ENCODE measurements at places on chromosomes 7 and 10.

DNA sequence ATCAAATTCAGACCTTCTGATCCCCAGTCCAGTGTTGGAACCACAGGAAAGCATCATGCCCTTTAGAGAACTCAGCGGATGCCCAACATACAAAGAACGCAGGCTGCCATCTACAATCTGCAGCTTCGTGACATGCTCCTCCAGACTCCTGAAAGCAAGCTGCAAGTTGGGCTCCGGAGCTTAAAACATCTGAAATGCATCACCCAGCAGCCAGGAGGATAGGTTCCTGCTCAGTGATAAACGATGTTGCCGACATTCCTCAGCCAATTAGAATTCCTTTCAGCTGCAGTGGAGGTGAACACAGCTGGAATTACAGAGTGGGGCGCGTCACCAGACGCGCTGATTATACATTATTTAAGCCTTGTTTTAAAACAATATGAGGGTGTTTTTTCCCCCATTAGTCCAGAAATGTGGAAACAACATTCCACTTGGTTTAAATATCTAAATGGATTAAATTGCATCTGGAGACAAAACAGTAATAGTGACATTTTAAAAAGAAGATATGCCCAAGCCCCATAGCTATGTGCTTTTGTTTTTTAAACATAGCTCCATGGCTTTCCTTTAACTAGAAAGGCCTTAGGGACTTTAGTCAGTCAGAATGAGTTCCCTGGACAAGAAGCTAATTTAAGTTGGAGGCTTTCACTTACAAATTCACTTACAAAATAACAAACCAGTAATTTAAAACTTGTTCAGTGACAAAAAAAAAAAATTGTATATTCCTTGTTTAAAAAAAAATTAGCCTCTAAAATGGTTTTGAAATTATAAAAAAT, 6.3 kb downstream of the SMURF1 start:
- peaks cover 72% of the 10 kb centered on the region for H3K4me1 ChIP-seq
- no peak overlapping the region for H3K27ac ChIP-seq
- no peak for DNase-seq
- H3K4me3 ChIP-seq = no peak overlapping the region

GRCh38 chr10:4546500-4546899, 279.5 kb upstream of the AKR1E2 start:
- H3K4me1 ChIP-seq = peaks cover 8% of the 10 kb centered on the region
- peaks cover 2% of the 10 kb centered on the region for H3K27me3 ChIP-seq
- DNase-seq = peak; percentile 66
- no peaks in the 10 kb centered on the region for H3K36me3 ChIP-seq
- no peak overlapping the region for H3K27ac ChIP-seq
- no peak overlapping the region for H3K4me3 ChIP-seq

- H3K27ac ChIP-seq = no peak within 1 kb of the TSS
- peaks cover 5% of the 10 kb centered on the region for H3K4me1 ChIP-seq
- H3K36me3 ChIP-seq = no peaks in the 10 kb centered on the region
These were observed at the start of gene VWC2 for GRCh38 chr7:49773218-49773935. Gene VWC2, plus strand, starts transcription at chr7:49773638. Its CDS starts 1,798 bp downstream, at chr7:49775436.

- DNase-seq = no peak
- no peak overlapping the region for H3K27ac ChIP-seq
- no peaks in the 10 kb centered on the region for H3K36me3 ChIP-seq
- no peaks in the 10 kb centered on the region for H3K27me3 ChIP-seq
- peaks cover 4% of the 10 kb centered on the region for H3K4me1 ChIP-seq
These were observed 70.5 kb upstream of the ABCB5 start for GRCh38 chr7:20545016-20545415.

Measured in activated CD4-positive, alpha-beta memory T cell treated with anti-CD3 and anti-CD28 coated beads for 36 hours (primary cell).